ENCODE measurements at places on chromosomes 6 and 20.

DNA sequence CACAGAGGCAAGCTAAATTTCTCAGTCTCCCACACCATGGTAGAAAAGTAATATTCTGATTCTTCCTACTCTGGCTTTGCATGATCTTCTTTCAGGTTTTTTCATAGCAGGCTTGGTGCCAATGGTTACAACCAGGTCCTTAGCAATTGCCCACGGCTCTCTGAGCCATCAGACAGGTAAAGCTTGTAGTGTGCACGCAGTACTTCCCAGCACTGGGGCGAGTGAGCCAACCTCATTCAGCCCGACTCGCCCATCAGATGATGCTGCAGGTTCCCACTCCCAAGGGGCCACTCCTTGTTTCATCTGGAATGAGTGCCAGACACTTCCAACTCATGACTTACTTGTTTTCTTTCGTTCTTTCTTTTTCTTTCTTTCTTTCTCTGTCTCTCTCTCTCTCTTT, 78.3 kb downstream of the PERP start:
- no peaks in the 10 kb centered on the region for H3K36me3 ChIP-seq
- no peak overlapping the region for H3K27ac ChIP-seq
- H3K4me1 ChIP-seq, result no peaks in the 10 kb centered on the region
- no peak overlapping the region for H3K4me3 ChIP-seq

GRCh38 chr6:25178336-25179035, 100.7 kb upstream of the CARMIL1 start:
- no peaks in the 10 kb centered on the region for H3K36me3 ChIP-seq
- H3K4me3 ChIP-seq, result no peak overlapping the region
- peak overlapping the region; percentile 44 for H3K27ac ChIP-seq

DNA sequence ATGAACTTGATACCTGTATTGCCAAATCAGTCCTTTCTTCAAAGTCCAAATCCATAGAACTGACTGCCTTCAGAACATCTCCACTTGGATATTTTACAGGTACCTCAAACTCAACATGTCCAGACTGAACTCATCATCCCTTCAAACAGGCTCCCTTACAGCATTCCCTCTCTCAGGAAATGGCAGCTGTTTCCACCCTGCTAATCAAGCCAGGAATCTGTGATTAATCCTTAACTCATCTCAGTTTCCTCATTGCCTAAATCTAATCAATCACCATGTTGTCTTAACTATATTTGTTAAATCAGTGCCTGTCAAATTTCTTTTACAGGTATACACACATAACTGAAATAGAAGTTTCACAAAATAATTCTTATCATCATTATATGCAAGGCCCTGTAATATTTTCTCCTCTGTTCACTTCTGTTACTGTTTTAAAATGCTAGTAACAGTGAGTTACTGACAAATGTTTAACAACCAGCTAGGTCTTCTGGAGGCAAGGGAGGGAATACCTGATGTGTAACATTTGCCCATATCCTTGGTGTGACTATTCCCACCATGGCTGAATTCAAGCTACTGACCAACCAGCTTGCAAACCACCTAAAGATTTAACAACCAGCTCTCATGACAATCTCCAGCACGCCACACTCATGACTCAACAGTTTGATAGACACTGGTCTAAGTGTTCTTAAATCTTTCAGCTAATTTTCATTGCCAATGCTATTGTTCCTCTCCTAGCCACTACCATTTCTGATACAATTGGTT, 124.9 kb downstream of the ADAT2 start:
- H3K36me3 ChIP-seq, result no peaks in the 10 kb centered on the region
- no peak for DNase-seq
- H3K4me3 ChIP-seq, result no peak overlapping the region
- H3K4me1 ChIP-seq, result no peaks in the 10 kb centered on the region

DNA sequence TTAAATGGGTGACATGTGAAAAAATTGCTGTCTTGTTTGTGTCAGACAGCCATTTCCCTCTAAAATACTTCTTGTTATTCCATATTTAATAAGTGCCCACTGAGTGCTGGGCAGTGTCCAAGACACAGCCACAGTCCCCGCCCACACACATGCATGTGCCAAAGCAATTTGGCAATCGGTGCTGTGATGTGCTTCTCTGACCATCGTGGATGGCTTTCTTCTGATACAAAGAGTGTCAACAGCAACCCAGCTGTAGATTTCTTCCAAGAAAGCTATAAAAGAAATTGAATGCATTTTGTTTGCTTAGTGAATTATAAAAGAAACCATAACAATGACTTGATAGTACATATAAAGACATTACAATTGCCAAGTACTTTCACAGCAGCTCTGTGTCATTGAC, 140.5 kb upstream of the ATXN1 start:
- DNase-seq, result no peak
- no peaks in the 10 kb centered on the region for H3K27me3 ChIP-seq
- no peaks in the 10 kb centered on the region for H3K4me1 ChIP-seq
- H3K27ac ChIP-seq, result no peak overlapping the region
- no peak overlapping the region for H3K4me3 ChIP-seq

DNA sequence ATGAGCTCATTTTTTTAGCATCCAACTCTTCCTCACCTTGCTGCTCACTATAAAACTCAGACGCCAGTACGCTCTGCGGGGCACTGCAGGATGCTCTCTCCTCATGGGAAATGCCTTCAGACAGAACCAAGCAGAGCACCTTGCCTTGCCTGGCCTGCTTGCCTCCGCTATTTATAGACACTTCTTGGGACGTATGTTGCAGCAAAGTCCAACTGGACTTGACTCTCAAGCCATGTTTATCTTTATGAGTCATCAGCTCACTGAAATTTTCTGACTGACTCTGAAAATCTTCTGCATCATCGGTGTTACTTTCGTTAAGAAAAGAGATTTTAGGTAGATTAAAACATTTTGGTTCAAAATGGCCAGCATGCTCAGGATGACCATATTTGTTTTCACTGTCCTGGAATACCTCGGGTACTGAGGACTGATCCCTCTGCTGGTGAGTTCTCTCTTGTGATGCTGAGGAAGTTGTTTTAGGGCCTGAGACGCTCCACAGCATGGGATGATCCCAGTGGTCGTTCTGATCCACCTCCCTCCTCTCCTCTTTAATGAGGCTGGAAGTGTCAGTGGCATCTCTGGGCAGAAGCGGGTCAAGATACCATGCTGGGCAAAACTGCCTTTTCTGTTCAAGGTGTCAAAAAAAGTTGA, 204.5 kb downstream of the KIF16B start:
- H3K4me3 ChIP-seq, result no peak overlapping the region
- peak; percentile 63 for DNase-seq
- no peaks in the 10 kb centered on the region for H3K27me3 ChIP-seq
- no peaks in the 10 kb centered on the region for H3K36me3 ChIP-seq
- peak overlapping the region; percentile 62 for H3K27ac ChIP-seq

GRCh38 chr6:11291582-11291981, 59.1 kb upstream of the NEDD9 start:
- peak overlapping the region; percentile 54 for H3K27ac ChIP-seq
- no peak overlapping the region for H3K4me3 ChIP-seq
- no peaks in the 10 kb centered on the region for H3K27me3 ChIP-seq
- peaks cover 16% of the 10 kb centered on the region for H3K4me1 ChIP-seq
- no peak for DNase-seq

- DNase-seq, result no peak
- H3K27me3 ChIP-seq, result no peaks in the 10 kb centered on the region
- H3K4me1 ChIP-seq, result peaks cover 18% of the 10 kb centered on the region
- peak overlapping the region; percentile 62 for H3K27ac ChIP-seq
Measured at GRCh38 chr6:25900843-25901242, 26.8 kb upstream of the SLC17A3 start.

DNA sequence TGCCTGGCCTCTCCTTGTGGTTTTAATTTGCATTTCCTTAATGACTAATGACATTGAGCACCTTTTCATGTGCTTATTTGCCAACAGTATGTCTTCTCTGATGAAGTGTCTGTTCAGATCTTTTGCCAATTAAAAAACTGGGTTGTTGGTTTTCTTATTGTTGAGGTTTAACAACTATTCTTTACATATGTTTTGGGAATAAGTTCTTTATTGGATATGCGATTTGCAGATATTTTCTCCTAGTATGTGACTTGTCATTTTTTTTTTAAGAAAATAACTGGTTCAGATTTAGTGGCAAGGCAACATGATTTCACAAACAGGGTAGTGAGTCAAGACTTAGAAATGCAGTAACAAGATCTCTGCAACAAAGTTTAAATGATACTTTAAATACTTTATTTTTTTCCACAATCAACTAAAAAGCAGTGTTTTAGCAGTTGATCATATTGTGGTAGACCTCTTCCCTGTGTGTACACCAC, 67.8 kb downstream of the TIAM2 start:
- H3K27me3 ChIP-seq, result no peaks in the 10 kb centered on the region
- H3K36me3 ChIP-seq, result no peaks in the 10 kb centered on the region
- no peak overlapping the region for H3K27ac ChIP-seq
- H3K4me3 ChIP-seq, result no peak overlapping the region
- DNase-seq, result no peak
- H3K4me1 ChIP-seq, result no peaks in the 10 kb centered on the region

DNA sequence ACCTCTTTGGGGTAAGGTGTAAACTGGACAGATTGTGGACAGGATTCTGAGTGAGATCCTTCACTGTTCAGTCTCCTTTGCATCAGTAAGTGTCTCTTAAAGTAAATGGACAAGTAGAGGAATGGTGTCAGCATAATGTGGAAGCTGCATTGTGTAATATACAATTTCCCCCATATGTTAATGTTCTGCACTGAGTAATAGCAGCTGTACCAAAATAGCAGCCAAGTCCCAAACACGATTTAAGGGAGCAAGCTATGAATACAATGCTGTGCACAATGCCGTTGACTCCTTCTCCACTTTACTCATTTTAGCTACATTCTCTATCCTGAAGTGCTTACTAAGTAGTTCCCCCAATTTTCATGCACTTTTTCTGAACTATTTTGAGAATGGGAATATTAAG, 21.1 kb upstream of the TRIM26 start:
- H3K4me1 ChIP-seq, result no peaks in the 10 kb centered on the region
- H3K27ac ChIP-seq, result no peak overlapping the region

GRCh38 chr6:4653141-4653540, 123.1 kb upstream of the CDYL start:
- H3K27ac ChIP-seq, result no peak overlapping the region
- no peak overlapping the region for H3K4me3 ChIP-seq
- no peaks in the 10 kb centered on the region for H3K27me3 ChIP-seq
- H3K4me1 ChIP-seq, result no peaks in the 10 kb centered on the region
- no peak for DNase-seq
- no peaks in the 10 kb centered on the region for H3K36me3 ChIP-seq

DNA sequence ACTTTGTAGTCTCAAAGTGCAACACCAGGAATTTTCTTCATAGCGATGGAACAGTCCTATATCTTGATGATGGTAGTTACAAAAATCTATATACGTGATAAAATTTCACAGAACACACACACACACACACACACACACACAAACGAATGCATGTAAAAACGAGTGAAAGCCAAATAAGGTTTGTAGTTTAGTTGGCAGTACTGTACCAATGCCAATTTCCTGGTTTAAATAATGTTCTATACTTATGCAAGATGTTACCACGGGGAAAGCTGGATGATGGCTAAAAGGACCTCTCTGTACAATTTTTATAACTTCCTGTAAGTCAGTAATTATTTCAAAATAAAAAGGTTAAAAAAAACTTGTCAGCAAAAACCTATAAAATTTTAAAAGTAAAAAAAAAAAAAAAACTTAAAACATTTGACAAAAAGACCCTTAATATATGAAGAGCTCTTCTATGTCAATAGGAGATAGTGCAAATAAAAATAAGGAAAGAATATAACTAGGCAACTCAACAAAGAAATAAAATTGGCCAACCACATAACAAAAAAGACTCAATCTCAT, 37.6 kb downstream of the PDSS2 start:
- no peaks in the 10 kb centered on the region for H3K36me3 ChIP-seq
- no peak for DNase-seq
- no peaks in the 10 kb centered on the region for H3K4me1 ChIP-seq

DNA sequence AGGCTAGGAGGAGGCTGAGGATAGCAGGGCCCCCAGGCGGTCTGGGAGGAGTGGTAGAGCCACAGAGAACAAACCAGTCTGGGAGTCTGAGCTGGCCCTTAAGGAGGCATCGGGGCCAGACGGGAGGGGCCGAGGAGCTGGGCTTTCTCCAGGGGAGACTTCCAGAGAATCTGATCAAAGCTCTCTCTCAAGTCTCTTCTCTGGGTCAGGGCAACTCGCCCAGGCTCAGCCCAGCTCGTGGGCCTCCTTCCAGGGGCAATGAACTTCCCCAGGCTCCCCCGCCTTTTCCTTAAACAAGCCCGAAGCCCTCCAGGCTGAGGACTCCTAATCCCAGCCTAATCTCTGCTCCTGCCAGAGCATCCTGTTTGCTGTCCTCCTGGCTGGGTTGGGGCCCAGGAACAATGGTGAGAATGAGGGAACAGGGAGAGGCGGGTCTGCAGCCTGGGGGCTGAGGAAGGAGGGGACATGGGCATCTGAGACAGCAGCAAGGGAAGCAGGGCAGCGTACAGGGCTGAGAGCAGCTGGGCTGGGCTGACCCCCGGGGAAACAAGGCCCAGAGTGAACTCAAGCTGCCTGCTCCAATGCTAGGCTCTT, 173.6 kb downstream of the ANKRD60 start:
- H3K4me1 ChIP-seq, result peaks cover 14% of the 10 kb centered on the region
- H3K36me3 ChIP-seq, result no peaks in the 10 kb centered on the region
- H3K4me3 ChIP-seq, result no peak overlapping the region
- peak overlapping the region; percentile 28 for H3K27ac ChIP-seq

DNA sequence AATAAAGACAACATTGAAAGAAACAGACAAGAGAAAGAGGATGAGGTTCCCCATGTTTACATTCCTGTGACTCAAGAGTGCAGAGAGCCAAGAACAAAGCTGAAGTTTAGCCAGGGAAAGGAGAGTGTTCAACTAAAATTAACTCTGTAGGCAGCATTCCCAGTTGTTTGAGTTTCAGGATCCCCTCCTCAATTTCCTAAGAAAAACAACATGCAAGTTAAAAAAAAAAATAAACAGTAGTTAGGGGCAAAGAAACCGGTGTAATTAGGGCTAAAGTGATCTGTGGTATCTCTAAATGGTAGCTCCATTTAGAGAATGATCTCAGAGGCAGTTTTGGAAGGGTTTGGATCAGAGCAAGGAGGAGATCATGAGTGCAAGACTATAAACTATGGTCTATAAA, 30.9 kb upstream of the RAB23 start:
- H3K27ac ChIP-seq, result peak overlapping the region; percentile 59
- no peaks in the 10 kb centered on the region for H3K36me3 ChIP-seq
- no peak for DNase-seq
- no peak overlapping the region for H3K4me3 ChIP-seq
- H3K27me3 ChIP-seq, result no peaks in the 10 kb centered on the region

GRCh38 chr6:42249279-42249678, 31.6 kb upstream of the MRPS10 start:
- H3K27ac ChIP-seq, result no peak overlapping the region
- H3K27me3 ChIP-seq, result no peaks in the 10 kb centered on the region
- H3K36me3 ChIP-seq, result no peaks in the 10 kb centered on the region
- DNase-seq, result no peak

GRCh38 chr20:61611401-61612180, 359.5 kb downstream of the CDH4 start:
- no peak overlapping the region for H3K4me3 ChIP-seq
- no peak for DNase-seq
- H3K27ac ChIP-seq, result no peak overlapping the region
- no peaks in the 10 kb centered on the region for H3K27me3 ChIP-seq
- no peaks in the 10 kb centered on the region for H3K36me3 ChIP-seq

- H3K4me3 ChIP-seq, result no peak overlapping the region
- no peaks in the 10 kb centered on the region for H3K27me3 ChIP-seq
- DNase-seq, result no peak
- H3K36me3 ChIP-seq, result no peaks in the 10 kb centered on the region
Measured at GRCh38 chr20:15655295-15655874, 917.9 kb downstream of the KIF16B start.

- H3K4me1 ChIP-seq, result no peaks in the 10 kb centered on the region
- H3K4me3 ChIP-seq, result no peak overlapping the region
- DNase-seq, result no peak
- H3K27me3 ChIP-seq, result no peaks in the 10 kb centered on the region
Measured at GRCh38 chr20:40739841-40740240, 50.8 kb upstream of the MAFB start.
